ENCODE measurements at places on chromosomes 2 and 18.

- DNase-seq, result no peak
These were observed 87.4 kb upstream of the GLS start for GRCh38 chr2:190792956-190793888.

- DNase-seq, result no peak
These were observed 45.4 kb upstream of the CCDC150 start for GRCh38 chr2:196594158-196594557.

GRCh38 chr18:25144820-25145219 is 207.1 kb downstream of the ZNF521 start:
- DNase-seq, result no peak

DNA sequence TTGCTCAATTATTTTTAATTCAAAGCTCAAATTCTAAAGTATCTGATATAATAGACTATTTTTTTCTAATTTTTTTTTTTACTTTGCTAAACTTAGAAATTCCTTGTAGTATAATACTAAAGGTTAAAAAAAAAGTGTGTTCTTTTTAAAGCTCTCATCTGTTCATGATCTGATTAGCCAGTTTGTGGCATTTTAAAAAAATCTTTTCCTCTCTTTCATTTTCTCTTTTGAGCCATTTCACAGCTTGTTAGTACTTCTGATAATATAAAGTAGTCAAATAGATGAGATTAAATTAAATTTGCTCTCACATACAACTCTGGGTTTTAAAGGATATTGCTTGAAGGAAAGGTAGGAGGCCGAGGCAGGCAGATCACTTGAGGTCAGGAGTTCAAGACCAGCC is 40.7 kb upstream of the NEMP2 start:
- DNase-seq, result no peak

DNA sequence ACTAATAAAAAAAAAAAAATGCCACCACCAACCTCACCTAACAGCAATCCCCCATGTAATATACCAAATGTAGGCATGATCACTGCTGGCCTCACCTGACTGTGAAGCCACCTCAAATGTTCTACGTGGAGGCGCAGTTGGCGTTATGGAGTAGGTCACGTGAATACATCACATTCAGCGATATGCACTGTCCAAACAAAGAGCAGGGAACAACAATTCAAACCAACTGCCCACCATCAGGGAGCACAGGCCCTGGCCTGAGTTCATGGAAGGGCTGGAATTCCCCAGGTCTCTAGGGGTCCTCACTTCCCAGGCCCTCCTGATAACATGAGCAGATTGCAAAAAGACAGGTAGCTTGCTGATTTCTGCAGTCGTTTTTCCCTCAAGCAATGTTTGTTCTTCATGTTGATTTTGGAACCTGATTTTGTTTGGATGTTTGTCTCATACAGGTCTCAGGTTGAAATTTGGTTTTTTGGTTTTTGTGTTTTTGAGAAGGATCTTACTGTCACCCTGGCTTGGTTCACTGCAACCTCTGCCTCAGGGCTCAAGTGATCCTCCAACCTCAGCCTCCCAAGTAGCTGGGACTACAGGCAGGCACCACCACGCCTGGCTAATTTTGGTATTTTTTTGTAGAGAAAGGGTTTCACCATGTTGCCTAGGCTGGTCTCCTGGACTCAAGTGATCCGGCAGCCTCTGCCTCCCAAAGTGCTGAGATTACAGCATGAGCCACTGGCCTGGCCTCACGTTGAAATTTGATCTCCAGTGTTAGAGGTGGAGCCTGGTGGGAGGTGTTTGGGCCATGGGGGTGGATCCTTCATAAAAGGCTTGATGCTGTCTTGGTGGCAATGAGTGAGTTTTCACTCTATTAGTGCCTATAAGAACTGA is 15.5 kb downstream of the TBC1D8 start:
- DNase-seq, result peak; percentile 41

DNA sequence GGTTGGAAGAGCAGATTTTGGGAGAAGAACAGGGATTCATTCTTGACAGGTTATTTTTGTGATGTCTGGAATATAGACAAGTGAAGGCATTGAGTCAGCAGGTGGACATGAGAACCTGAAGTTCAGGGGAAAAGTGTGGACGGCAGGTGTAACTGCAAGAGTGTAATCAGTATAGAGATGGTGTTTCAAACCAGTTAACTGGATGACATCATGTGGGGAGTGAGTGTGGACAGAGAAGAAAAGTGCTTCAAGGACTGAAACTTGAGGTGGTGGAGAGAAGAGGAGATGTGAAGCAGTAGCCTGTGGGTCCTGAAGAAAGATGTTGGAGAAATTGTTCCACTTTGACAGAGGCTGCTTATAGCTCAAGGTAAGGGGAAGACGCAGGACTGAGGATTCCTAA is 7.1 kb downstream of the IL1RL1 start:
- no peak for DNase-seq

DNA sequence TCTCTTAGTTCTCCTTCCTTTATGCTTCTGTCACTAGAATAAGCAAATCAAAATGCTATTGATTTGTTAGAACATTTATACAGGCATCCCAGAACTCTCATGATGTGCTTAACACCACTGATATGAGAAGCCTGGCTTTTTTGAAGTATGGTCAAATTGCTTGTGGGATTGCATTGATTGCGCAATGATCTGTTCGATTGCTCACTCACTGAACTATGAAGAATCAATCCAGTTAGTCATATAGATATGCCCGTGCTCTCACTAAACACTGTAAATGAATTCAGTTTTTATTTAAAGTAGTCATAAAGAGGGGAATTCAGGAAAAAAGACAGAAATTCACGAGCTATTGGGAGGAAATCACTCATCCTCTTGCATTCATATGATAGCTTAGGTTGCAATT is 1237.8 kb downstream of the SUCLG1 start:
- DNase-seq, result no peak

- DNase-seq, result peak; percentile 42
These were observed 3.0 kb downstream of the HPCAL1 start for GRCh38 chr2:10305715-10306114.

GRCh38 chr2:38164881-38165280 is 88.9 kb upstream of the CYP1B1 start:
- DNase-seq, result no peak

DNA sequence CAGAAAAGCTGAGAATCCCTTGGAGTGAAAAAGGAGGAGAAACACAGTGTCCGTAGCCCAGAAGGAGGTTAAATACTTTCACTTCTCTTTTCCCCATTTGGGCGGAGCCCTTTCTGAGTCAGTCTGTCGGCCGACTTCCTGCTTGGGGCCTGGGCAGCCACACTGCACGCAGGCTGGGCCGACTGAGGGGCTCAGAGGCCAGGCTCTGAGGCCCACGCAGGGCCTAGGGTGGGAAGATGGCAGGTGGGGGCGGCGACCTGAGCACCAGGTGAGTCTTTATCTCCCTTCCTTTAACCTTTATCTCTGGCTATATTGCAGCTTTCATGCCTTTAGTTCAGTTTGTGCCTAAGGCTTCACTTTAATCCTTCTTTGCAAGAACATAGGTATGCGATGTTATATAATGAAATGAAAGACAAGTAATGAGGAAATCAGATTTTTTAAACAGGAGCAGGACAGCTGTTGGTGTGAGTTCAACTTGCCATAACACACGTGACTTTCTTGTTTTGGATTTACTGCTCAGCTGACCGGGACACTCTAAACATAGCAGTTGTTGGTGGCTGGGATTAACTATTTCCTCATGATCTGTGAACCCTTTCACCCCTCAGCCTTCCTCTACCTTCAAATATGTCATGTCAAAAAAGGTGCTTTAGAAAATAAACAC is at the start of gene SP100:
SP100 (plus strand) TSS at position 141 of the 661 bp plus-strand sequence; CDS start at position 237, 96 bp downstream.
- peak; percentile 70 for DNase-seq

- DNase-seq, result peak; percentile 58
These were observed 128.8 kb upstream of the MSH6 start for GRCh38 chr2:47653902-47654789.

- no peak for DNase-seq
These were observed 6.6 kb upstream of the CAB39 start for GRCh38 chr2:230706053-230706521.

DNA sequence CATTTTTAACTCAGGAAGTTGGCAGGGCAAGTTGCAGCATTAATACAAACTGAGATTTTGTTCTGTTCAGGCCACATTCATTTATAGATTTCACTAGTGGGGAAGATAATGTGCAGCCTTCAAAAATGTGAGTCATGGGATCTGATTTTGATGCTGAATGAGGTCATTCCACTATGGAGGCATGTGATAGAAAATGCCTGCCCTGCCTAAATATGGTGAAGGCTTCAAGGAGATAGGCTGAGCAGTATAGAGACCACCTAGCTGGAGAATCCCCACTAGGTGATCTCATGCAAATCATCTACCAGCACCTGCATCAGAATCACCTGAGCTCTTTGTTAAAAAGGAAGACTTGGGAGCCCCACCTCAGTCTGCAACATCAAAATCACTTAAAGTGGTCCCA is 43.7 kb downstream of the PAX3 start:
- DNase-seq, result no peak

DNA sequence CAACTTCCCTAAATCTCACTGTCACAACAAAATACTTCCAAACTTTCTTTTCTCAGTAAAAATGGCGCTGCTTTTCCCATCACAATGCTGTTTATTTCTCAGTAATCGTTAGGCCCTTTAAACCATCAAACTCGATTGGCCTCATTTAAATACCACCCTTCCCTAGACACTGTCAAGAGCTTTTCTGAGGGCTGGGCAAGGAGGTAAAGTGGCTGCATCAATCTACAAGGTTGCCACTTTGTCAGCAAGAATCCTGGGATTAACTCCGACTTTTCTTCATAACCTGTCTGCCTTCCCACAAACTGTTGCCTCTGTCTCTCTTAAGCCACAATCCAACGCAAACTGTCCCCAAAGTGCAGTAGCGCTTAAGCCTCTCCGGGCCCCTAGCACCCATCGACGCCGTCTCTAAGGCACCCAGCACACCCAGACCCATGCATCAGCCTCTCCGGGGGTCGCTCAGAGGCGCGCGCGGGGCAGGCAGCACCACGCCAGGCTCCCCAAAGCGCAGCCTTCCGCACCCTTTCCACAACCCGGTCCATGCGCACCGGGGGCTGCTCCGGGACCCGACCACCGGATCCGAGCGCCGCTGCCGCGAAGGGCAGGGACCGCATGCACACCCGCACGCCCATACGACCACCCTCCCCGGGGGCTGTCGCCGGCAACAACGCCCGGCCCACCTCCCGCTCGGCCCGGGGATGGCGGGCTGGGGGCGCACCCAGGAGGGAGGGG is 683 bp downstream of the MBOAT2 start:
- DNase-seq, result no peak

DNA sequence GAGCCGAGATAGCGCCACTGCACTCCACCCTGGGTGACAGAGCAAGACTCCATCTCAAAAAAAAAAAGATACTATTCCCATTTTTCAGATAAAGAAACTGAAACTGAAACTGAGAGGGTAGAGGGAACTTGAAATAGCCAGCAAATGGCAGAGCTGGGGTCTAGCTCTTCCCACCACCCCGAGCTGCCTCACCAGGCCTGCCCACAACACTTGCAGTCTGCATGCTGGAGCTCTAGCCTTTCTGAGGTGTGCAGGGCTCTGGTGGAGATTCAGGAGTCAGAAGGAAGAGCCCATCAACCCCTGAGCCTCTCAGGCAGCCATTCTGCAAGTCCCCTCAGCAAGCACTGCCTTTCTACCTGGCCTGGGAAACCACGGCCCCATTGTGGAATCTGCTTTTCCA is 14.3 kb downstream of the EDAR start:
- DNase-seq, result no peak

DNA sequence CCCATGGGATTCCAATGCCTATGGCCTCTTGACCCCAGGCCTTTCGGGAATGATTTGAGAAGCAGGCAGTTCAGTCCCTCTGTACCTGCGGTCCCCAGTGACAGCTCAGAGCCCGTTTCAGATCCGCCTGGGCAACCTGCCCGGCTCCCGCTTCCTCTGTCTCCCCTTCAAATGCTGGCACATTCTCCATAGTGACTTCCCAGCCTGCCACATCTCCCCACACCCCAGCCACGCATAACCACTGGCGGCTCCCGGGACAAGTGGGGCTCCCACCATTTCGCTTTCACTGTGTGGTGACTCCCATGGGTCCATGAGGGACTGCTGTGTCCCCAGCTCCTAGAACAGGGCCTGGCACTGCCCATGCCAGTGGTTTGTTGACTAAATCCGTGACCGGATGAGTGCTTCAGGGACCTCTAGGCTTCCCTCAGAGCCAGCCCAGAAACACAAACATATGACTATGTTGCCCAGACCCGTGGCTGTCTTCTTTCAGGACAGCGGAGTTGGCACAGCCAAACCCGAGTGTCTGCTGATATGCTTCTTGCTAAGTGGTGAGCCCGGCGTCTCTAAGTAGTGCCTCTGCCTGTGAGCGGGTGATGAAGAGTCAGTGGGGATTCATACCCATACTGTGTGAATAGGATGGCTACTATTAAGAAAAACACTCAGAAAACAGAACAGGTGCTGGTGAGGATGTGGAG is 91.2 kb downstream of the GLI2 start:
- no peak for DNase-seq

DNA sequence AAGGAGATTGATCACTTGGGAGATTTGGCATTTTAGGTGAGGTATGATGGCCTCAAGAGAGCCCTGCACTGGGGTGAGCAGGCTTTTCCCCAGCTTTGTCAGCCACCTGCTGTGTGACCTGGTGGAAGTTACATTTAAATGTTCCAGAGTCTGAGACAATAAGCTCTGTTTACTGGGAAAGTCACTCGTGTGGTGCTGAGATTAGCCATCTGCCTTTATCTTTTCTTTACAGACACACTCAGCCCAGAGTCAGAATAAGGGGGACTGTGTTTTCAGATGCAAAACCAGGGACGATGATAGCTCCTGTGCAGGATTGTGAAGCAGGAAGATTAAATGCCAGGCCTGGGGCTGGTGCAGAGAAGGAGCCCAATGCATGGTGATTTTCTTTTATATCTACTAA is 47.9 kb downstream of the SH3RF3 start:
- DNase-seq, result no peak

DNA sequence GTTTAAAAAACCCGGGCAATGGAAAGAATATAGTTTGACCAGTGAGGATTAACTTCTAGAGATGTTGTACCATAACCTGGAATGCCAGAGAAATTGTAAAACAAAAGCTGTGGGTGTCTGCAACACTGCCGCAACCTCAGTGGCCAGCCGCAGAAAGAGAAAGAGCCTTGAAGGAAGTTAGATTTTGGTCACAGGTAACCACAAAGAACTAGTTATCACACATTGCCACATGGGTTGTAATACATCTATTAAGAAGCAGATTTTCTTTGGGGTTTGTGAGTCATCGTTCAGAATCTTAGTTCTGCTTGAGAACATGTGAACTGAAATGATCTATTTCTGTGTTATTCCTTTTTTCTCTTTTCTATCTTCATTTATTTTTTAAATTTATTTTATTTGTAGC is 222.9 kb upstream of the AGAP1 start:
- DNase-seq, result no peak

GRCh38 chr2:59427980-59428379 is 1125.5 kb downstream of the BCL11A start:
- peak; percentile 16 for DNase-seq

DNA sequence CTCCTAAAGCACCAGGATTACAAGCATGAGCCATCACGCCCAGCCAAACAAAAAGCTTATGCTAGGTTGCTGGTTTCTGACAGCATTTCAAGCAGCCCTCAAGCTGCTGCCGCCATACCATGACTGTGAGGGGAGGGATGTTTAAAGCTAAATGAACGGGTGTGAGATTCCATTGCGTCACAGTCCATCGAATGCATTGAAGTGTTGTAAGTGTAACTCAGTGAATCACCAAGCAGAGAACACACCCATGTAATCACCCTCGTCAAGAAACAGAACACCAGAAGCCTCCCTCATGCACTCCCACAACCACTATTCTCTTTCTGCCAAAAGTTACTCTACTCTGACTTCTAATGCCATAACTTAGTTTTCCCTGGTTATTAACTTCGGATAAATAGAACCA is 32.8 kb upstream of the MC5R start:
- peak; percentile 80 for DNase-seq

Measured in trophoblast cell (in vitro differentiated cells and primary cell).